ENCODE measurements at places on chromosomes 1 and 21.

DNA sequence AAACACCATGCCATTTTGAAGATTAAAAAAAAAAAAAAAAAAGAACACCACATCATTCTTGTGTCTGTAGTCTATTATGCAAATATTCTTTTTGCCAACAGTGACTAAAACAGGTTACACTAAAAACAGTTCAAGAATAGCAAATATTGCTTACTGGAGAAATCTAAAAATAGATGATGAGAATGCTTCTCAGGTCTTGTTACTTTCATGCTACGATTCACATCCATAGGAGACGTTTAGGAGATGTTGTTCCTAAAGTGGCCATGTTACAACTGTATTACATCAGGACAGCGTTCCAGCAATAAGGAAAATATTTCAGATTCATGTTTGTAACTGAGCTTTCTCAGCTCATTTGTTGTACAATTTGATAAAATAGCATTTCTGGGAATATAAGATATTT lies 32.3 kb downstream of the RAB3GAP2 start:
- no peak for DNase-seq

DNA sequence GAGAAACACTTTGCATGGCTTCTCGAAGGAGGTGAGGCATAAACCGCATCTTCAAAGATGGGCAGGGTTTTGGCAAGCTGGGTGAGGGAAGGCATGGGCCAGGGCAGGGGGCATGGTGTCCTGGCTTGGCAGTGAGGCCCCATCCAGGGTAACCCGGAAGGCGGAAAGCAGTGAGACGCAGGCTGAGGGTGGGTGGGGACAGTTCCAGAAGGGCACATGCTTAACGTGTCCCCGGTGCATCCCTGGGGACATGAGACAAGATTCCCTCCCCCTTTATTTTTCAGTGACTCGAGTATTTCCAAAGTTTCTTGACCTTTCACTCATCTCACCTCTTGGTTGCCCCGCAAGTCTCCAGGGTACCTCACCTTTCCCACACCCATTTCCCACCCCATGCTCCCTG lies 122.8 kb upstream of the SLC25A33 start:
- DNase-seq: no peak

DNA sequence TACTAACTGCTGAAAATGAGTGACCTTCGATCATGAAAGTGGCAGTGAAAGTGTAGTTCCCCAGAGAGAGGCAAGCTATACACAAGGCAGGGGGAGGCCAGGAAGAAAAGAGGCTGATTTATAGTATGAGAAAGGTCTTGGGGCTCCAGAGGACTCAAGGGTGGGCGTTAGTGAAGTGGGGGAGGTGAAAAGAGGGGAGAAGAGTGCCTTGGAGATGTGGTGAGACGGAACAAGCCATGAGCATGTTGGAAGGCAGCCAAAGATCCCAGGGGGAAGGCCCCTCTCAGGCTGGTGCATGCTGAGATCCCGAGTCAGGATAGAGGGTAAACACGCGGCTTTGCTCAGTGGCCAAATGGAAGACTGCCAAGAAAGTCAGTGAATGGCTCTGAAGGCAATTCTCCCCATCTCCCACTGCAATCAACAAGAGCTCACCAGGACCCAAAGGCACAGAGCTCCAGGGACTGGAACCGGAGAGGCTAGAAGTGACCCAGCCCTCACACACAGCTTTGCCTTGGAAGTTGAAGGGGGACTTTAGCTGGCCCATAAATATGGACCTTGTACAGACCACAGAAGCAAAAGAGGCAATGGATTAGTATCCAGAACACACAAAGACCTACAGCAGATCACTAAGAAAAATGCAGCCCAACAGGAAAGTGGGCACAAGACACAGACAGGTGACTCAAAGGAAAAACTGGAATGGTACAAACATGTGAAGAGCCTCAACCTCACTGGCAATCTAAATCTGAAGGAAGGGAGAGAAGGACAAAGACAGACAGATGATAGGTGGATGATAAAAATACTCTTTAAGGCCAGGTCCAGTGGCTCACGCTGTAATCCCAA lies 49.6 kb downstream of the HSF2BP start:
- DNase-seq: no peak

DNA sequence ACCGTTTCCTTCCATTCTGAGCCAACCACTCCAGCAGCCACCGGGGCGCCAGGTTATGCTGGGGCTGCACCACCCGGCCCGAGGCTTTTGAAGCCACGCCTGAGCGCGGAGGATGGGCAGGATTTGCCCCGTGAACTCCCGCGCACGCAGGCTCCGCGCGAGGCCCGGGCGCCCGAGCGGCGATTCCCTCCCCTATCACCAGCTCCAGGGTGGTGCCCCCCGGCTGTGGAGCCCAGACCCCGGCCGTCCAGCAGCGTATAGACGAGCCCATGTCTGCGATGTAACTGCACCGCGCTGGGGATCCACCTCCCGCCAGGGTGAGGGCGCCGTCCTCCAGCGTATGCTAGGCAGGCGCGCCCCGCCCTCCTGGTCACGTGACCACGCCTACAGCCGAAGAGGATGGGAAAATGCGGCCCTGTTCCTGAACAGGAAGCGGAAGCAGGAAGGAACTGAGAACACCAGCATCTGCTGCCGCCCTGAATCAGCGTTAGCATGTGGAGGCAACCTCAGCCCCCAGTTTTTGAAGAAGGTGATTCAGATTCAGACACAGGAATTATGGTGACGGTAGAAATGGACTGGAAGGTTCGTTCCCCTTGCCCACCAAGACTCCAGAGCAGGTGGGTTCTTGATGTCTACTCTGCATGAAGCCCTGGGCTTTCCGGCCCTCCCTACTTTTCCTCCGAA lies 46.0 kb downstream of the VPS26C start:
- peak; percentile 95 for DNase-seq

- DNase-seq: peak; percentile 78
Observed at GRCh38 chr1:168469690-168470089, 74.1 kb downstream of the XCL2 start.

DNA sequence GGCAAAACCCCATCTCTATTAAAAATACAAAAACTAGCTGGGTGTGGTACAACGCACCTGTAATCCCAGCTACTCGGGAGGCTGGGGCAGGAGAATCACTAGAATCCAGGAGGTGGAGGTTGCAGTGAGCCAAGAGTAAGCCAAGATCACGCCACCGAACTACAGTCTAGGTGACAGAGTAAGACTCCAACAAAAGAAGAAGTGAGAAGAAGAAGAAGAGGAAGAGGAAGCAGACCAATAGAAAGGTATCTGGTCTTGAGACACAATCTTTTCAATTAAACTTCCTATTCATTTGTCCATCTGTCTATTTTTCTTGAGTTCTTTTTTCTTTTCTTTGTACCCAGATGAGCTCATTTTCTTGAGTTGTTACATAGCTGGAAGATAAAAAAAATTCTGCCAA lies 55.7 kb upstream of the ACADM start:
- no peak for DNase-seq
